ENCODE measurements at places on chromosomes 2 and 18. TPM values are rescaled to one million over a fixed set of nuclear protein-coding genes. Genes with fewer than 3 reads are reported as not detected.

GRCh38 chr2:131580187-131580586 is 52.5 kb downstream of the CCDC74A start:
- DNase-seq, result no peak

- DNase-seq, result no peak
These were observed 89.6 kb downstream of the PRELID3A start for GRCh38 chr18:12497296-12497695.

UGT1A5 gene
- total RNA-seq, result not detected

ERFE gene
- total RNA-seq, result not detected

- no peak for DNase-seq
These were observed 2.0 kb upstream of the GNLY start for GRCh38 chr2:85692039-85692645.

DNA sequence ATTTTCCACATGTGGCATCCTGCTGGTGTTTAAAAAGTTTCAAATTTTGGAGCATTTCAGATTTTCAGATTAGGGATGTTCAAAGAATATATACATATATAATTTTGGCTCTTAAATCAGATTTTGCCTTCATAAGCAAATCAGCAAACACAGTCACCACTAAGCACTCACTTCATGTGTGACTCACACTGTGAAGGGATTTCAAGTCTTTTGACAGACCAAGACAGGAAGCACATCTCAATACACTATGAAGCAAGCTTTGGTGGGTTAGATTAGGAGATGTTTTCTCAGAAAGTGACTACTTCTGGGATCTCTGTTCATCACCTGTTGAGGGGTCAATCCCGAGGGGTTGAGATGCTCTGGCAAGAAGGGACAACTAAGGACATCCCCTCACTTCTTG is 227.8 kb upstream of the RBBP8 start:
- DNase-seq, result no peak

- DNase-seq, result peak; percentile 45
These were observed 46.3 kb downstream of the DYSF start for GRCh38 chr2:71499691-71500090.

CCDC68 gene
- total RNA-seq, result 3.1 TPM

GRCh38 chr2:234015861-234016260 is 34.6 kb upstream of the SPP2 start:
- DNase-seq, result no peak

ALPI gene
- not detected for total RNA-seq

DNA sequence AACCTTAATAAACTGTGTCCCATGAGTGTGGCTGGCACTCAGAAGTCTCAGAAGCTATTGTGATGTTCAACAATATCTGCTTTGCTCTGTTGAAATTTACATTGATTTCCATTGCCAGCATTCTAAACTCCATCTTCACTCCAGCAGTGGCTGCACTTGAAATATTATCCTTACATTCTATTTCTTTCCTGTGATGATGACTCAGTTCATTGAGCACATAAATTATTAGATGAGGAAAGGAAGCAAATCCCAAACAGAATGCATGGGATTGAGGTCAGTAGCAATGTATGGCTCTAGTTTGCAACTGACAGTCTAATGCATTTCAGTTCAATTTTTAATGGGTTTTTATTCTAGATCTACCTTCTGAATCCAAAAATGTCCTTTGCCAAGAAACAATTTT is 92.4 kb upstream of the TTN start:
- no peak for DNase-seq

Data from sigmoid colon (tissue), 7 donors.